ENCODE measurements at places on chromosomes 6 and 20.

- no peak for DNase-seq
Observed at GRCh38 chr20:20695250-20695816, 17.1 kb downstream of the RALGAPA2 start.

DNA sequence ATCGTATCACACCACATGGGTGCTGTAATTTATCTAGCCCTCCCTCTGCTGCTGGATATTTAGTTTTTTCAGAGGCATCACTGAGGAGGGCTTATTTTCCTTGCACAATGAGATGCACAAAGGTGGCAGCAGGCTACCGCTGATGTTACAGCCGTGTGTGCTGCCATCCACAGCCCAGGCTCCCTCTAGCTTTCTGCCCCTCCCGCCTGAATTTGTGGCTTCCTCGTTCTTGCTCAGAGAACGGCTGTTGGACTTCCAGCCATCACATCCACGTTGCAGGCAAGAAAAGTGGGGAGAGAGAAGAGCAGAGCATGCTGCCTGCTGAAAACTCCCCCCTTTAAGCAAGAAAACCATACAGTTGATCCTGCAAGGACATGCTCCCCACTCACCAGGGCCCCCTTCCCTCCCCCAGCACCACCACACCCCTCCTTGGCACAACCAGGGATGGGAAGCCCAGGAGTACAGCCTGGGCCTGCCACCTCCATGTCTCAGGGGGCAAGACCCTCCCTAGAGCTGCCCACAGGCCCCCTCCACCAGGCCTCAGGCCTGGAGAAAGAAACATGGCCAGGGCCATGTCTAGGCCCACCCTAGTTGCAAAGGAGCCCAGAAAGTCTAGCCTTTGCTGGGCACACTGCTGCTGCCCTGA, 102.6 kb downstream of the MRPL14 start:
- no peak for DNase-seq

- DNase-seq, result no peak
Observed at GRCh38 chr6:101762851-101763250, 369.3 kb downstream of the GRIK2 start.

DNA sequence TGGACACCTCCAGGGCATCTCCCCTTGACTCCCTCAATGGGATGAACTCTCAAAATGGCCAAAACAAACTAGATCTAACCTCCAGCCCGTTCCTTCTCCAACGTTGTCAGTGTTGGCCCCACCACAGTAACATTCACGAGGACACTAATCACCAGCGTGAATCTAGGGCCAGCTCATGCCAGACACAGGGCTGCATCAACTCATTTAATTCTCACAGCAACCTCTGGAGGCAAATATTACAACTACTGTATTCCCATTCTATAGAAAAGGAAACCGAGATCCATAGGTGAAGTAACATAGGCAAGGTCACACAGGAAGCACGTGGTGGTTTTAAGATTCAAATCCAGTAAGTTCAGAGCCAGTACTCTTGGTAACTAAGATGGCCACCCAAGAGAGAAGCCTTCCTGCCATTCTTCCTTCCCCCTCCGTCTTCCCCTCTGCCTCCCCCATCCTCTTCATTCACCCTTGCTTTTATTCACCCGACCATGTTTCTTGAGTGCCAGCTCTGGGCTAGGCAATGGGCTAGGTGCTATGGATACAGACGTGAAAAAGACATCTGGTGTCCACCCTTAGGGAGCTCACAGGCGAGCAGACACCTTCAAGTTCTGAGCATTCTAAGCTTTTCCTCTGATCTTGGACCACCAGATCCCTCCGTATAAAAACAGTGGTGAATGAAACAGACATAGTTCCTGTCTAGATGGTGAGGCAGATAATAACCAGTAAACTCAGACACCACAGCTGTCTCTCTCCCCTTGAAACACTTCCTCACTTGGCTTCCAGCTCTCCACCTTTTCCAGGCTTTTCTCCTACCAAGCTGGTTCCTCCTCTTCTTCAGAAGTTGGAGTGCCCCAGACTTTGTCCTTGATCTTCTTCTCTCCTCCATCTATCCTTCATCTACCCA, 9.6 kb downstream of the CCM2L start:
- DNase-seq, result no peak

DNA sequence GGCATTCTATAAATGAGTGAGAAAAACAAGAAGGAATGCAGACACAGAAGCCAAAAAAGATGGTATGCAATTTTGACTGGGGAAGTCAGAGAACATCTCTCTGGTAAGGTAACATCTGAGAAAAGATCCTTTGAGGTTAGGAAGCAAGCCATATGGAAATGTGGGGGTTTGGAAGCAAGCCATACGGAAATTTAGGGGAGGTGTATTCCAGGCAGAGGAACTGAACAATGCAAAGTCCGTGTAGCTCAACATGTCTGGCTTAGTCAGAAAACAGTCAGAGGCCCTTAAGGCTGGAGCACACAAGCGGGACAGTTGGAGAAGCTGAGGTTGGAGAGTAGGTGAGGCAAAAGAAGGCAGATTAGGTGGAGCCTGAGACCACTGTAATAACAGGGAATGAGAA, 35.3 kb downstream of the RALGAPA2 start:
- no peak for DNase-seq

- peak; percentile 47 for DNase-seq
Observed at GRCh38 chr6:53347250-53347920, 1.4 kb downstream of the ELOVL5 start.
